ENCODE measurements at places on chromosomes 3 and 15. TPM values are rescaled to one million over a fixed set of nuclear protein-coding genes. Genes with fewer than 3 reads are reported as not detected.

DNA sequence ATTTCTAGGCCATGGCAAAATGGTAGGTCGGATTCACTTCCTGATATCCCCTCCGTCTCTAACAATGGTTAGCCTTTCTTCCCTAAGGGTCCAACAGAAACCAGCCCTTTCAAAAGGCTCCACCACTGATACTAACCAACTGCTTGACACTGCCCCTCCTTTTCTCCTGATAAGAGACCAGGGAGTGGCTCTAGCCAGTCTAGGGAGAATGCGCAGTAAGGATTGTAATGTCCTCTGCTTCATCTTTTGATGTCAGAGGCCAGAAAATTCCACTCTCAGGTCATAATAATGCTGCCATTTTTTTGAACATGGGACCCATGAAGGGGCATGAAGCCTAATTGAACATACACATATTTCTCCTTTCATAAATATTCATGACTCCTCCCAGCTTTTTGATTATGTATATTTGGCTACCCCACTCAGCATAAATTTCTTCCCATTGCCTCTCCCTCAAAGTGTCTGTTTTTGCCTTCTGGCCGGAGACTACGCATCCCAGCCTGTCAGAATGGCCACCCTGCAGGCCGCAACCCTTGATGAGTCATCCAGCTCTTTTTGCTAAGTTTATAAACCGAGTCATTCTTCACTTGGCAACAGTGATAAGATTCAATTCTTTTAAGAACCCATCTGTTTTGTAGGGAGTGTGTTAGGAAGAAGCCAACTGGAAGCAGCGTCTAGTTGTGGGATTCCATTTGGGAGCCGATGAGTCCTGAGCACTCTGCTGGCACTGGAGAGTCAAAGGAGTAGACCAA lies 189.0 kb upstream of the MCTP2 start:
- peak; percentile 59 for DNase-seq

DNA sequence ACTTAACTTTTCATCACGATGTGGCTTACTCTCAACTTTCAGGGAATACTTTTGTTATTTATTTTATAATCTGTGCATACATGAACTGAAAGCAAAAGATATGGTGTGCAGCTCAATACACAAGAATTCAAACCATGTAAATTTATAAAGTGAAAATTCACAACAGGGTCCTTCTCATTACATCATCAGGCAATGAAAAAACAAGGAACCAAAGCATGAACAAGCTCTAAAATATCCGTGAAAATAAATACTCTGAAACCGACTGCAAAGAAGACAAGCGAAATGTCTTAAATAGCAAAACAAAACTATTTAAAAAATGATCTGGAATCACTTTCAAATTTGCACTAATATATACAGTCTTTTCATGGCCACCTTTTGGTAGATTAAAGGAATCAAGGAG lies 28.9 kb downstream of the GNB5 start:
- no peak for DNase-seq

- no peak for DNase-seq
These were observed 3.9 kb downstream of the ATR start for GRCh38 chr3:142574665-142575064.

- DNase-seq = no peak
These were observed 40.8 kb upstream of the ATP1B3 start for GRCh38 chr3:141835557-141836229.

GRCh38 chr3:161415506-161416231 lies 44.4 kb upstream of the SPTSSB start:
- peak; percentile 78 for DNase-seq

- peak; percentile 79 for DNase-seq
These were observed 165.6 kb downstream of the NSMCE3 start for GRCh38 chr15:29103824-29104565.

The CGNL1 gene
- 0.30 TPM for total RNA-seq
